ENCODE measurements at places on chromosomes 3 and 15.

DNA sequence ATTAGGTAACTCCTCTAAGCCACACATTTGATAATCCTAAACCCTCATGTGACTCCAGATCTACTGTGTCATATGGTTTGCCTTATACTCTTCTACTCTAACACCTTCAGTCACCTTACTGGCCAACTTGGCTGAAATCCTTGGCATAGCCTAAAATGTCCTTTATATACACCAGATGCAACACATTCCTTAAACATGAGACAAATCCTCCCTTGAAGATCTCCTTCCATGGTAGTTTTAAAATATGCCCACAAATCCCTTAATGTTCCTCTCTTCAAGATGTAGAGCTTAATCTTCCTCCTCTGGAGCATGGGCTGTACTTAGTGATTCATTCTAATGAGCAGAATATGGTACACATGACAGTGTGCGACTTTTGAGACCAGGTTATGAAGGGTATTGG is 238.9 kb downstream of the SUCLG2 start:
- DNase-seq = no peak

DNA sequence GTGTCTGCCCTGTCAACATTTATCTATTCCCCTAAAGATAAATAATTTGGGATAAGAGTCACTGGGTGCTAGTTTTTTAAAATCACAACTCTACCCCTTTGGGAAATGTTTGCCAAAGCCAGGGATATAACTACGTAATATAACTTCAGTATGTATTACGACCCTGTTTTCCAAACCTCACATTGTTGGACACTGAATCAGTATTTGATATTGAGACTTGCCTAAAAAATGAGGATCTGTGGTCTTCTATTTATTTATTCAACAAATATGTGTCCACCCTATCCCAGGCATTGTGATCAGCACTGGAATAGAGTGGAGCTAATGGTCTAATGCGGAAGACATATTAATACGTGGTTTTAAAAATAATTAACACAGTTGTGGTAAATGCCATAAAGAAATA is 4.5 kb upstream of the MGA start:
- no peak for DNase-seq

- peak; percentile 46 for DNase-seq
These were observed 290.7 kb upstream of the MDFIC2 start for GRCh38 chr3:70603103-70603502.

DNA sequence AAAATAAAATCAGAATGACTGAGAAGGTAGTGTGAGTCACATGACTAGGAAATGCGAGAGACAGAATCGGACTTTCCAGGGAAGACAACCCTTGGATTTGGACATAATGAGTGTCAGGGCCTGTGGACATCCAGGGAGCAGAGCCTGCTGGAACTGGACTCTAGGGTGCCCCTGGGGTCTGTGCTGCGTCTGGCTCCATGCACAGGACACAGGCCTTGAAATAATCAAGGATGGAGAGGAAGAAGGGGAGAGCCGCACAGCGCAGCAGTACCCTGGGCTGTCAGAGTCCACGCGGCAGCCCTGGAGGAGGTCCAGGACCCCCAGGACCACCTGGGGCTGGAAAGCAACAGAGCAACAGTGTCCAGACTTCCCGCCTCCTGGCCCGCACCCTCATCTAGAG is 173.7 kb downstream of the PDE8A start:
- DNase-seq = no peak

DNA sequence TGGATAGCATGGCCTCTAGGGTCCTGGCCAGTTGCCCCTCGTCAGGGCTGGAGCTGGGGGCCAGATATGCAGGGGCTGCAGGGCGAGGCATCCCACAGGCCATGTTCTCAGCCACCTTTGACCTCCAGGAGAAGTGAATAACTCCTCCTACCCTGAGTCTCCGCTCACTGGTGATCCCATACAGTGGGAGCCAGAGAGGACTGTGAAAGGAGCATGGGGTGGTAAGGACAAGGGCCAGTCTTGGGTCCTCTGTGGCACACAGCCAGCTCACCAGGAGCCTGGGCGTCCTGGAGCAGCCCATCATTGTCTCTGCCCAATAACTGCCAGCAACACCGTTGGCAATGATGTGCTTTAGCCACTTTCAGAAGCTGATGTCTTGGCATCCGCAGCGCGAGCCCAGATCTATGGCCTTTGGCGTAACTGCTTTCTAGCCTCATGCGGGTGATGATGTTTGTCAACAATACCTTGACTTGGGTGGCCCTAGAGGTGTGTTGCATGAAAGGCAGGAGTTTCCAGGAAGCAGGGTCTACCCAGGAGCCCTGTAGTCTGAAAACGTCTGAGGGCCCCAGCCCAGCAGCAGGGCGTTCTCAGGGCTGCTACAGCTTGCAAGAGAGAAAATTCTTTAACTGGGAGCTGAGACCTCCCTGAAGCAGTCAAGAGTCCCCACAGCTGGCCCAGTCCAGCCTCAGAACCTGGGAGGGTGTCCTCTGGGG is 61.1 kb upstream of the IQSEC1 start:
- DNase-seq = no peak

Data from activated CD4-positive, alpha-beta T cell treated with anti-CD3 and anti-CD28 coated beads for 36 hours (primary cell).